Stimulated activated naive B cell treated with anti-CD40 and anti-IgM and Interleukin-4, amounts not matched to agents 10 μg/mL and 1 μg/mL and 100 μg/mL, for 72 hours (primary cell): ENCODE measurements at places on chromosomes 7 and 10.

GRCh38 chr10:103676058-103676785, 179.2 kb downstream of the SH3PXD2A start:
- no peak for DNase-seq

DNA sequence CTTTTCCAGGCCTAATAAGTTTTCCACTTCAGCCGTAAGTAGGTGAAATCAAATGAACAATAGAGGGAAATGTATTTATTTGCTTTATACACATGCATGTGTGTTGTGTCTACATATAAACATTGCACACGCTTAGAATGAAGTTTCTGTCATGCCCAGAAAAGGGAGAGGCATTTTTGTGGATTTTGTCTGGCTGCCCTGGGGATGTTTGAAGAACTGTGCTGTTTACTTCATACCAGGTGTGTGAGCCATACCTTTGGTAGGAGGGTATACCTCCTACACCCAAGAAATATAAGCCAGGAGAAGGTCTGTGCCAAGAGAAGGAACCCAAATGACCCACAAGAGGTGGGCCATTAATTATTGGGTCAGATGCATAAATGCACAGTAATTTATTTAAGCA, 12.8 kb downstream of the GATAD1 start:
- DNase-seq: no peak

DNA sequence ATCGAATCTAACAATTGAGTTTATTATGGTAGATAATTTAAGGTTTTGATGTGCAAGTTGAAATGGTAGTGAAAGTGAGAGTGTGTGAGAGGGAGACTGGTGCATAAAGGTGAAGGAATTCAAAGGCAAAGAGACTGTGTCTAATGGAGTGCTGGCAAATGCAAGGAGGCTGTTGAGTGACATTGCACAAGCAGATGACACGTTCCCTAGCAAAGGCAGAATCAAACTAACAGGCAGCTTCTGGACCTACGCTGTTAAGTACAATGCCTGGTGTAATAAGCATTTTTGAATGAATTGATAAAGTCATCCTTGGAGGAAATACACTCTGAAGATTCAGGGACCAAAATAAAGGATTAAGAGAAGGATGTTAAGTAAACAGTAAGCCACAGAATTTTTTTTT, 11.7 kb upstream of the GPR141 start:
- no peak for DNase-seq

GRCh38 chr7:157086508-157087187, 52.1 kb upstream of the UBE3C start:
- no peak for DNase-seq

DNA sequence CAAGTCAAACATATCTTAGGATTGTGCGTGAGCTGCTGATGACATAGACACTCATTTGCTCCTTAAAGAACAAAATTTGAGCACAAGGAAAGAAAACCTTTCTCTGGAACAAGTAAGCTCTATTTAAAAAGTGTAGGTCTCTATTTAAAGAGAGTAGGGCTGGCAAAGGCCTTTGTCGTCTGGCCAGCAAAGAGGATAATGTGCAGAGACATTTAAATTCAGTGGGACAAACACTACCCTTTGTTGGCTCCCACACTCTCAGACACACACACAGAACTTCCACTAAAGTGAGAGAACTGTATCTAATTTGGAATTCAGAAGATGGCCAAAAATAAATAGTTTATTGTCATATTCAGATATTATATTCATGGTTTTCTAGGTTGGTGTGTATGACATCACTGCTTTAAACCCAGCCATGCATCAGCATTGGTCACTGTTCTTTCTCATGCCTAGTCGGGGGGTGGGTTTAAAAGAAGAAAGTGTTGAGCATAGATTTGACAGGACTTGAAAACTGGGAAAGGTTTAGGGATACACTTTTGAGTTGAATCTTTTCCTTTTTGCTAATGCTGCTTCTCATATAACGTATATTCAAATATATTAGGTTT, 49.5 kb upstream of the HDAC9 start:
- no peak for DNase-seq

GRCh38 chr10:97685395-97685958, 1.6 kb downstream of the AVPI1 start:
- DNase-seq: no peak

- no peak for DNase-seq
Observed at GRCh38 chr7:153507885-153508284, 544.3 kb upstream of the DPP6 start.

DNA sequence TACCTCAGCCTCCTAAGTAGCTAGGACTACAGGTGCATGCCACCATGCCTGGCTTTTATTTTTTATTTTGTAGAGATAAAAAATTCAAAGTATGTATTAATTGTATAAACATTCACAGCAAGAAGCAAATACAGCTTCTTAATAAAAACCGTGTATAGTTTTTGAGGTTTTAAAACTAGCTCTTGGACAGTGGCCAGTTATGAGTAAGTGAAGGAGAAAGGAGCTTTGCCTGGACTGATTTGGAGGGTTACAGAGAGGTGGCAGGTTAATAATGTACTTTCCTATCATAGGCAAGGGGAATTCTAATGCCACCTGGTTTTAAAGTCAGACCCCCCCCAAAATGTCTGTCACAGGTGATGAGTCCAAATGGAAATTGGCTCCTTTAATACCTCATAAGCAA, 43.4 kb downstream of the ZNRF2 start:
- no peak for DNase-seq

GRCh38 chr7:150369748-150370501, 1.3 kb downstream of the REPIN1 start:
- no peak for DNase-seq

- no peak for DNase-seq
Observed at GRCh38 chr7:133650487-133651300, 397.8 kb downstream of the EXOC4 start.

DNA sequence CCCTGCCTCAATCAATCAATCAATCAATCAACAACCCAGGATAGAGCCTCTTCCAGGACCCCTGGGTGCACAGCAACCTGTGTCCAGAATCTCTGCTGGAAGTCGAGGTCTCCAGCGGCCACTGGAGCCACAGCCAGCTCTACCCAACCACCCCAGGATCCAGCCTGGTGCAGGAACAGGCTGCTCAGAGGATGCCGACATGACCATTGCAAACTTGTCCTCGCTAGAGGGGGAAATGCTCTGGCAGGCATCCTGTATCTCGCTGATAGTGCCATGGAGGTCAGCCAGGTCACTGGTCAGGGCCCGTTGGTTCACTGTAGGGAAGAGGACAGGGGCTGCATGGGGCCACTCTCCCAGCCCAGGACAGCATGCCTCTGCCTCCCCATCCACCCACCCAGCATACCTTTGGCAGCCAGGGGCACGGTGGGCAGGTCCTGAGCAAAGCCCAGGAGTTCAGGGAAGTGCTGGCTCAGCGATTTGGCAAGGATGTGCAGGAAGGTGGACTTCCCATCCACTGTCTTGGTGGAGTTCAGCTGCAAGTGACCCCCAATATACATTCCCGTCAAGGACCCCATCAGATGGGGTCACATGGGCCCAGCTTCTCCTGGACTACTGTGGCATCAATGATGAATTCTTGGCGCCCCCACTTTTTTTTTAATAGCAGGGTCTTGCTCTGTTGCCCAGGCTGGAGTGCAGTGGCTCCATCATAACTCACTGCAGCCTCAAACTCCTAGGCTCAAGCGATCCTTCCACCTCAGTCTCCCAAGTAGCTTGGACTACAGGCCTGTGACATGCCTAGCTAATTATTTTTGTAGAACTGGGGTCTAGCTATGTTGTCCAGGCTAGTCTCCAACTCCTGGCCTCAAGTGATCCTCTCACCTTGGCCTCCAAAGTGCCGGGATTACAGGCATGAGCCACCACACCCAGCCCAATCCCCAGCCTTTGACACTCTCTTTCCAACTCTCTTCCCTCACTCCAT, 49.4 kb downstream of the GRID2IP start:
- no peak for DNase-seq

GRCh38 chr10:91797048-91797690, 1.1 kb upstream of the TNKS2 start:
- no peak for DNase-seq

GRCh38 chr7:111475959-111476358, 86.3 kb downstream of the IMMP2L start:
- no peak for DNase-seq

GRCh38 chr10:71045204-71045809, 156.9 kb upstream of the PCBD1 start:
- DNase-seq: no peak

GRCh38 chr10:74909670-74910069, 83.3 kb downstream of the KAT6B start:
- DNase-seq: no peak

GRCh38 chr7:17844022-17844421, 96.3 kb downstream of the SNX13 start:
- no peak for DNase-seq

GRCh38 chr10:42637648-42638054, 719 bp downstream of the ZNF33B start:
- DNase-seq: no peak

GRCh38 chr7:271266-272107, 18.5 kb upstream of the FOXL3 start:
- no peak for DNase-seq

- DNase-seq: no peak
Observed at GRCh38 chr10:24951201-24952142, 934 bp downstream of the PRTFDC1 start.

DNA sequence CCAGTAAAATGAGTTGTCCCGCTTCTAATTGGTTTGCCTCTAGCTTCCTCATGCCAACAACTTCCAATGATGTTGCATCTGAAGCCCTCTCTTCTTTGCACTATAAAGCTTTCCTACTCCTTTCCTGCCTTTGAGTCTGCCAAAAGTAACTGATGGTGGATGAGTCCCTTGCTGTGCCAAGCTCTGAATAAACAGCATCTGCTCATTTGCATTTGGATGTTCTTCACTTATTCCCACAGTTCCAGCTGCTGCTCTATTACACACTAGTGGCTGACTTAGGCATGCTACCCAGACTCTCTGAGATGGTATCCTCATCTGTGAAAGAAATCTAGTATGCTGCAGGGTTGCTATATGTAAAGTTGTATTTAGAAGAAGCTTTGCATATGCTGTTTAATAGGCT, 24.9 kb downstream of the SFR1 start:
- no peak for DNase-seq

GRCh38 chr7:132537456-132538145, 38.7 kb downstream of the PLXNA4 start:
- DNase-seq: no peak

- DNase-seq: no peak
Observed at GRCh38 chr7:39413636-39414223, 152.5 kb upstream of the YAE1 start.

DNA sequence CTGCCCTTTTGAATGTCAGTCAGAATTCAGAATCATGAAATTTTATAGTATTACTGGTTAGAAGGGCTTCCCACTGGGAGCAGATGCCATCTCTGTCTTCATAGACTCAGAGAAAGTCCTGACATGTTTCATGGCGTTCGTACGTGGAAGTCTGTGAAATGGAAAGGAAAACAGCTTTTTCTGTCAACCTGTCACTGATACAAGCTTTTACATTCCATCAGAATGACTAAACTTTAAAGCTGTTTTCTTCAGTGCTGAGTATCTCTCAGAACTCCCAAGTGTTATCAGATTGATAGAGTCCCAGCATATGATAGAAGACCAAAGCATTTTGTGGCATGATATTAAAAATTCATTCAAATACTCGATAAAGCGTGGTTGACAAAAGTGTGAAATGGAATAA, 726.7 kb upstream of the GALNT17 start:
- DNase-seq: no peak

DNA sequence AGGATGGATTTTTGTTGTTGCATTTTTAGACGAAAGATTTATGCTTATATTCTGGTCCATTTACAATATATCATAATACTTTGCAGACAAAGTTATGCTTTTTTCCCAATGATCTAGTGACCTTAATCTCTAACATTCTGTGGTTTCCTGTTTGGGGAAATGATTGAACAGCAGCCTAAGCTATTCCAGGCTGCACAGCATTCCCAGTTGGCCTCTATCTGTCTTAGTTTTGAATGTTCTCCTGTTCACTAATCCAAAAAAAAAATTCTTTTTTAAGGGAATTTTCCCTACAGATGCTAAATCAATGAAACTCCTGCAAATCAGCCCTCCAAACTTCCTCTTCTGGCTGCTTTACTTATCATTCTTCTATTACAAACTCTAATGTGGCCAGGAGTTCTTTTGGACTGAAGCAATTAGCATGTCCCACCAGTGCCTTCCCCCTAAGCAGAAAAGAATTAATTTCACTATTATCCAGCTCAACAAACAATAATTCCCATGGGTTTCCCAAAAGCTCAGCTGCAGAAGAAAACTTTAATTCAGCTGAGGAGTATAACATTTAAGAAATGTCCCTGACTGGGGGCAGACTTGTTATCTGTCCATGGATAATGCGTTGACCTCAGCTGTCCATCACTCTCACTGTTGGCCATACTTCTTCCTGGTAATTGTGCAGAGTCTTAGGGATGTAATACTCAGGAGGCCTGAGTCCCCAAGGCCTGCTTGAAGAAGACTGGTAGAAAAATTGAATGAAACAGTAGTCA, 81.9 kb upstream of the TRIL start:
- DNase-seq: no peak

DNA sequence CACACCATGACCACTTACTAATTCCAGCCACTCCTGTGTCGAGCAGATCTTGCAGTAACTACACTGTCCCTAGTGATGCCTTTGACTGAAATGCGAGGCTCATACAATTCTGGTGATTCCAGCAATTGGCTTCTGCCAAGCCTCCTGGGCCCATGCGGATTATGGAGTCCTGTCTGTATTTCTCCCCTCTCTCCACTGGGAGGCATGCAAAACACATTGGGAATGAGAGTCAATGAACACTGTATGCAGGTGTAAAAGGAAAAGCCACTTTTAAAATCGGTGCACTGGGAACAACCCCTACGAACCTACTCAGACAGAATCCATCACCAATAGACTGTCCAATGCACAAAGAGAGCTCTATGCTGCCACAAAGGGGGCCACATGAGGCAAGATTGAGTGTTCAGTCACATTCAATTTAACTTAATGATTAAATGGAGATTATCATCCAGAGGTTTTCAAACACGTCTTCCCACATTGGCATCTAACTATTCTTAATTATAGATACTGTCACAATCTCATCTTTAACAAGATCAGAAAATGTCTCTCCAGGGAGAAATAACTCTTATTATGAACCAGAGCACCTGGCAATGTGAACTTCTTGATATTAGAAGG, 550.6 kb downstream of the GLRX3 start:
- no peak for DNase-seq

GRCh38 chr7:18393465-18394118, 102.0 kb upstream of the HDAC9 start:
- DNase-seq: no peak

DNA sequence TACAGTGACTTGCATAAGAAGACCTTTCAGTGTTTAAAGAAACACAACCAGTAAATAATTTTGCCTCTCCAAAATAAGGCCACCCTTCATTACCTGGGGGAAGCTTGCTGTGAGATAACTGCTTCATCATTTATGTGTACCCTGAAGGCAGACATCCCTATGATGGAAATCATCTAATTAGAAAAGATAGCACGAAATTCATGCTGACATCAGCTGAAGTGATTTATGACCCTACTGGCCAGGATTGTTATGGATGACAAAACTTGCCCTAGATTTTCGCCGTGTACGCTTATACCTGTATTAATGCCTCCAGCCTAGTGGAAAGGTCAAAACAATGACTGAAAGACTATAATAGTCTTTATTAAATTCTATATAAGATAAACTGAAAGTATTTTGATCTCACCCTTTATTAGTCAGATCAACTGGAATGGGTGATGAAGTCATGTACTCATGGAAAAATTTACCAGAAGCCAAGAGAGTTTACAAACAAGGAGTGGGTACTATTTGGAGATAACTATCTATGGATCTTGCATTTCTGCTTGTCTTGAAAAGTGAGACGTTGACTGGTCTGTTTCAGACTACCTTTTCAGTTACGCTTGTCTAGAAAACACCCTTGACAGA, 114.2 kb downstream of the PPP1R3A start:
- DNase-seq: no peak

- DNase-seq: no peak
Observed at GRCh38 chr7:74372511-74373111, 81.1 kb upstream of the GTF2IRD1 start.
